ENCODE measurements at places on chromosomes 12 and 14. TPM values are rescaled to one million over a fixed set of nuclear protein-coding genes. Genes with fewer than 3 reads are reported as not detected.

KLRC3 gene
- total RNA-seq: not detected

VRTN gene
- total RNA-seq: not detected

CLEC6A gene
- not detected for total RNA-seq

KRT83 gene
- not detected for total RNA-seq

CLEC9A gene
- not detected for total RNA-seq

RIMBP2 gene
- total RNA-seq: 6.1 TPM

GRCh38 chr14:90808759-90809529 is 7.3 kb downstream of the TTC7B start:
- no peak for DNase-seq

GRCh38 chr12:29155079-29155478 is 6.0 kb downstream of the FAR2 start:
- no peak for DNase-seq

DNA sequence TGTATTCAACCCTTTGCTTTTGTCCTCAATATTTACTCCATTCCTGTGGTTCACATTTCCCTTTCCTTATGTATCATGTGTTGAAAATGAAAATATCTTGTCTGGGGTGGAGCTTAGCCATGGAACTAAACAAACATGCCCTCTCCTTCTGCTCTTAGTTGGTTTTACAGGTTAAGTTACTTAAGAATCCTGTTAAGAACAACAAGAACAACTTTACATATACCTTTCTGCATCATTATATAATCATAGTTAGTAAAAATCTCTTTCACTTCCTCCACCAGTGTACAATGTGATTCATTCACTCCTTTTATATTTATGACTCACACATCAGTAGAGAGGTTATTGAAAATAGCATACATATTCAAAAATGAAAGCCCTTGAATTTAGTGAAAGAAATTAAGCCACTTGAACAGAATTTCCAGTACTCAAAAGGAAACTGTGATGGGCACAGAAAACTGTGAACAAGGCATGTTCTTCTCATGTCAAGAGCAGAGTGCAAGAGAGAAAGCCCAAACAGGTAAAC is 307.7 kb downstream of the CCDC91 start:
- peak; percentile 3 for DNase-seq

GRCh38 chr12:20213723-20214625 is 154.4 kb upstream of the PDE3A start:
- DNase-seq: no peak

- DNase-seq: no peak
These were observed 23.8 kb downstream of the EEA1 start for GRCh38 chr12:92905258-92905810.

DNA sequence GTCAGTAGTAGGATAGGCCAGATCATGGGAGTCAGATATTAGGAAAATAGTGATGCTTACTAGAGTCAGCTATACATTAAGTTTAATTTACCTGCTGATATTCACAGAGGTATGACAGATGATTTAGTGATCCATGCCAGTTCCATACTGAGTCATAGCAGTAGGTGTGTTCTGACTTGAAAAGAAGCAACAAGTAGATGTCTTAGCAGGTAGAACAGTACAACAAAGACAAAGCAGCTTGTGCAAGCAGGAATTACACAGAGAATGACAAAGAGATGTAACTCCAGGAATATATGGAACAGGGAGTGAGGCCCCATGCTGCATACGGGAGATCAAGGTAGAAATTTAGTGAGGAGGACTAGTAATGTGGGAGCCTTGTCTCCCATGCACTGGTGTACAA is 556.9 kb downstream of the SLC16A7 start:
- DNase-seq: no peak

DNA sequence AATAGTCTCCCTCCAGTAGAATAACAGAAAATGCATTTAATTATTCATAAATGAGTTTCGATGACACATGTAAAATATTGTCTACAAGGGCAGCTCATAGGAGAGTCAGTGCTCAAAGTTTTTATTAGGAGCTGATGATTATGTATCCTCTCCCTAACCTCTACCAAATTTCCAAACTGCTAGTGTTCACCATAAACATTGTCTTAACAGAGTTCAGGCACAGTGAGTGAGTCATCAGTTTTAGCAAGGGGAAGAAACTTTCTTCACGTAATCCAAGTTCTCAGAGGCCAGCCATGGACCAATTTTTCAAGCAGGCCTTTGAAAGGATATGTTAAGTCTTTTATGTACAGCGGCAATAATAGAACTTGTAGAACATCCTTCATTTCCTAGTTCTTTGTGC is 649.2 kb upstream of the MIS18BP1 start:
- no peak for DNase-seq

DNA sequence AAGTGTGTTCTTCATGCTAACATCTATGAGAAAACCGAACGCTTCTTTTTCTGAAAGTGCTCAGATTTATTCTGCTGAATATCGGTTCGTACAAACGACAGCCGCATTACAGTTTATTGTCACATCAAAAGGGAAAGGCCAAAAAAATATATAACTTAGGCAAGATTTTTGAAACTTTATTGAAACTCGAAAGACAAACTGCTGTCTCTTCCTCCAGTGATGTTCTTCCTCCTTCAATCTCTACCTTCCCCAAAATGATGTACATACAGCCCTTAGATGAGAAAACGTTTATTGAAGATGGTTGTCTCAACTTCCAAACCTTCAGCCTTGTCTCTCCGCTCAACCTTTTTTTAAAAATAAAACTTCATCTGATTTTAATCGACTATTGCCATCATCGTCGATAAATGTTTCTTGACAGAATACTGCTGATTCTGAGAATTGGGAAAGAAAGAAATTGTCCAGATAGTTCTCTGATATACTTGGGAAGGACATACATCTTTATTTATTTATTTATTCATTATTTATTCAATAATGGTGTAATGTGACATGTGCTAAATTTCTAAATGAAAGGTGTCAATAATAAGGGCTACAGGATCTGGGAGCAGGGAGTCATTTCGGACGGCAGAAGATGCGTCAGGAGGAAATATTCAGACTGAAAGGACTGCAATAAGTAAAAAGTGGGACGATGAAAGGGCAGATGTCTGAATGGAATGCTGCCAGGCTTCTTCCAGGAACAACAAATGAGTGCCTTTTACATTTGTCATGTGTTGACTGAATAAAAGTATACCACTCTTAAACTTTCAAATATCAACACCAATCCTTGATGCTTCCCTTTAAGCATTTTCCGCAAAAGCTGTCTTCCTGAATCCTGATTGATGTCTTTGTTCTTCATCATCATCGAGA is 817 bp upstream of the MDM1 start:
- no peak for DNase-seq

- DNase-seq: no peak
These were observed 43.0 kb downstream of the LMO3 start for GRCh38 chr12:16562921-16563320.

DNA sequence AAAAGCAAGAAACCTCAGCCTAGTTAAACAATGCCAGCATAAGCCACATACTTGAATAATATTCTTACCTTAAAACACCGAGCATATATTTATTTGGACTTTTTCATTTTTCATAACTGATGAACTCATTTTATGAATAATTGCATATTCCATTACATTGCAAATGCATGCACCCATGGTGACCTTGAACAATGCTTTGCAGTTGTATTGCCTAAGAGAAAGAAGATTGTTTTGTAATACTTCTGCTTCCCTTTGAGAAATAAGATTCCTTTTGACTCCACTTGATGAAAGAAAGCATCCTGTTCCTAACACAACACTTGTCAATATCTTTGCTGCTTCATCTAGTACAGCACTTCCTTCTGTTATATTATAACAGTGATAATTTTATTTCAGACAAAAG is 1182.2 kb downstream of the FLRT2 start:
- no peak for DNase-seq

GRCh38 chr14:33414041-33414440 is 475.4 kb downstream of the NPAS3 start:
- no peak for DNase-seq

DNA sequence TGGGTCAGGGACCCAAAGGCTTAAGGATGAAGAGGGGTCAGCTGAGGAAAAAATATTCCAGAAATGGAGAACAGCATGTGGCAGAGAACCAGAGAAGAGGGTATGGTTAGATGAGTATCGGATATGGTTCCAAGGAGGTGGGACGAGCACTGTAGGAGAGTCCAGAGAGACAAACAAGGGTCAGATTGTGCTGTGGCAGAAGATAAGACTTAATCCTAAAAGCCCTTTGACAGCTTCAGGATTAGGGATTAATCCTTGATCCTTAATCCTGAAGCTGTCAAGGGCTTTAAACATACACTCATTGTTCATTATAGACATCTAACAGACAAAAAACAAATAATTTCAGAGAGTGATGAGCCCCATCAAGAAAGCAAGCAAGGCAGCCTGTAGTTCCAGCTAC is 124.0 kb downstream of the SPTSSA start:
- DNase-seq: no peak

GRCh38 chr12:108577458-108577857 is 15.1 kb downstream of the ISCU start:
- DNase-seq: no peak

All from Calu3 (cell line).